ENCODE measurements at places on chromosomes 6 and 20.

DNA sequence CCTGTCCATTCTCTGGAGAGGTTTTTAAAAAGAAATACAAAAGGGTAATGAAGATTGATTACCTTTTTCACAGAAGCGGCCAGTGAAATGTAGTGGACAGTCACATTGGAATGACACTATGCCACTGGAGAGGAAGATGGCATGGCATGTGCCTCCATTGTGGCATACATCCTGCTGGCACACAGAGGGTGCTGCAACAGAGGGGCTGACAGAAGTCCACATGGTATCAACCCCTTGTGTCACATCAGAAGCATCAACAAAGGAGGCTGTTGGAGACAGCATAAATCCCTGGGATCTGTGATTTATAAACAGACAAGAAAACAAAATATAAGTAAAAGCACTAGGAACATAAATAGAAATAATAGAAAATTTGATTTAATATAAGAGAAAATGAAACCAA, 594.9 kb downstream of the PHF3 start:
- no peak for DNase-seq

GRCh38 chr6:33142501-33143070, 49.7 kb downstream of the COL11A2 start:
- DNase-seq: no peak

DNA sequence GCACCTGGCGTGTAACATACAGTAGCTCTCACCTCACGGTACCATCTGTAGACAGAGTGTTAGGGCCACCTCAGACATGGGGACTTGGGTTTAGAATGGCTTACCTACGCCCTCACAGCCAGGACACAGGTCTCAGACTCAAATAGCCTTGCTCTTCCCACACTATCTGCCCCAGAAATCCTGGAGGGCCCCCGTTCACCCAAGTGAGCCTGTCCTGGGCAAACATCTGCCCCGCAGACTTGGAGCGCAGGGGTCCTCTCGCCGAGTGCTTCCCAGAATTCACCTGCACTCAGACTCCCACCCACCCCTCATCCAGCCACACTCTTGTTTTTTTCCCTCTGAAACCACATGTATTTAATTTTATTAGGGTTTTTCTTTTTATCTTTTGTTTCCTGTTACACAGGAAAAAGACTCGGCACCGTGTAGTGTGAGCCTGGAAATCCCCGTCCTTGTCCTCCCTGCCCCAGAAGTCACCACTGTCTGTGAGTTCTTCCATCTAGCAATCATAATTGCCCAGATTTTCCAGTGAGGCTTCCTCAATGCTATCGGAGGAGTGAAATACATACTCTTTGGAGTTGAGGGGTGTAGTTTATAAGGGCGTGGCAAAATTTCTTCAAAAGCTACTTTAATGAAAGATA, 17.1 kb upstream of the MAP1LC3A start:
- no peak for DNase-seq

DNA sequence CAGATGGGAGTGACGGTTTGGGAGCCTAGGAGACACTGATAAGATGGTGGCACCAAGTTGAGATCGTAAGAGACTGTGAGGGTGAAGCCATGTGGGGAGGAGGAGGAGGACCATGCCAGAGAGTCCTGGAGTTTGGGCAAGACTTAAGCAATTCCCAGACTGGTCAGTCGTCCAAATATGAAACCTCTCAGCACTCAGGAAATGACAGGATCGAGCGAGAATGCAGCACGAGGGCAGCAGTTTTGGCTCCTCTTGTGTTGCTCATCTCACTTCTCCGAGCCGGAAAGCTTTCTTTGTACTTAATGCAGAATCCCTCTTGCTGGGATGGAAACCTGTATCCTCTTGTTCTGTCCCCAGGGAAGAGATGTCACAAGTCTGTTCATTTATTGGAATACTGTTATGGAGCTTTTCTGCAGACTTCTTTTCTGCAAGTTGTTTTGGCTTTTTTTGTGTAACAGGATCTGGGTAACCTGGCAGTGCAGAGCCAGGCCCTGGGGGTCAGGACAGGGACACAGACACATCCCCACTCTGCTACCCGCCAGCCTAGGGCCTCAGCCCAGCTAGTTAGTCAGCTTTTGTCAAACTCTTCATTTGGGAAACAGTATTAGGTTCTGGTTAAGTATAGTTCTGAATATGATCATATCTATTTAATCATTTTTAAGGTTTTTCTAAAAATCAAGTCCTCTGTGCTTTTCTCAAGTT, 34.3 kb downstream of the FNDC1 start:
- DNase-seq: no peak

DNA sequence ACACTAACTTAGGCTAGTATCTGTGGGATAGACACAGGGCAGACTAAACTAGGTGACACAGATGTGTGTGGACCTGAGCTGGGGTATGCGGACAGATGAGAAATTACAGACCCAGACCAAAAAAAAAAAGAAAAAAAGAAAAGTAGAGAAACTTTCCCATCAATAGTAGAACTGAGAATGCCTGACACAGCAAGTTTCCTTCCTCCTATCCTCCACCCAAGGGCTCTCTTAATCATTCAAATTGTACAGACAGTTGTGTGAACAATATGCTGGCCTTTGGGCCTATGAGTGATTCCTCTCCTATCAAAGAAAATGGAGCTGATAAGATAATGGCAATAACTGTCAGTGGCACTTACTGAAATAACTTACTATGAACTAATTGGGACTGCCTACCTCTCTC, 226.7 kb upstream of the PRDM1 start:
- no peak for DNase-seq

- no peak for DNase-seq
Observed at GRCh38 chr6:25062070-25062811, 126.5 kb upstream of the RIPOR2 start.

DNA sequence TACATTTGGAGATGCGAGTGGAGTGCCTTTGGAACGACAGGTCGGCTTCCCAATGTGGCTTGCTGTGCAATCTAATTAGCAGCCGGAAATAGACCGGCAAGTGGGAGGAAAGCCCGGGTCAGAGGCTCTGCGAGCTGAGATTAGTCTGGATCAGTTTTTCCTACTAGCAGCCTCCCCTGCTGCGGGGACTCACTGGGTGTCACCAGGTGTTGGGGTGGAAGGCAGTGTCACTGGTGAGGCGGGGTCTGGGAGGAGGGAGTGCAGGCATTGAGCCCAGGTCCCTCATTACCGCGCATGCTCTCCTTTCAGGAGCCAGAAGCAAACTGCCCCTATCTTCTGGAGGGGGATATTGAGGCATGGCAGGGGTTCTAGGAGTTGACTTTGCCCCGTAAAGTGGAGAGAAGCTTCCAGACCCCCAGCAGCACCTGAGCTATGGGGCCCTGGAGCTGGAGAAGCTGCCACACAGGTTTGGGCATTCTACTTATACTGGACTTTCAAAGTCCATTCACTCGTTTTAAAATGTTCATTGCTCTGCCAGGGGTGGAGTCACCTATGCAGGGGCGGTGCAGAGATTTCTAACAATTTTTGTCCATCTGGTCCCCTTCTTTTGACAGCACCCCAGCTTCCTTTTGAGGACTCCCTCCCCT, 11.0 kb downstream of the SULF2 start:
- no peak for DNase-seq

- DNase-seq: no peak
Observed at GRCh38 chr20:24835195-24835594, 113.9 kb upstream of the CST7 start.

DNA sequence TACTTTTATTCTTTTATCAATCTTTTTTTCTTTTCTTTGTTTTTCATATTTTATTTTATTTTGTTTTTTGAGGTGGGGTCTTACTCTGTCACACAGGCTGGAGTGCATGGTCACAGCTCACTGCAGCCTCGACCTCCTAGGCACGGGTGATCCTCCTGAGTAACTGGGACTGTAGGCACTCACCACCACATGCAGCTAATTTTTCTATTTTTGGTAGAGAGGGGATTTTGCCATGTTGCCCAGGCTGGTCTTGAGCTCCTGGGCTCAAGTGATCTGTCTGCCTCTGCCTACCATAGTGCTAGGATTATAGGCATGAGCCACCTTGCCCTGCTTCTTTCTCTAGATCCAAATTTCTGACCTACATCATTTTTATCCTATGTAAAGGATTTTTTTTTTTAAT, 153.2 kb downstream of the CDKAL1 start:
- no peak for DNase-seq

GRCh38 chr20:20741087-20742045, 28.9 kb upstream of the RALGAPA2 start:
- DNase-seq: no peak

DNA sequence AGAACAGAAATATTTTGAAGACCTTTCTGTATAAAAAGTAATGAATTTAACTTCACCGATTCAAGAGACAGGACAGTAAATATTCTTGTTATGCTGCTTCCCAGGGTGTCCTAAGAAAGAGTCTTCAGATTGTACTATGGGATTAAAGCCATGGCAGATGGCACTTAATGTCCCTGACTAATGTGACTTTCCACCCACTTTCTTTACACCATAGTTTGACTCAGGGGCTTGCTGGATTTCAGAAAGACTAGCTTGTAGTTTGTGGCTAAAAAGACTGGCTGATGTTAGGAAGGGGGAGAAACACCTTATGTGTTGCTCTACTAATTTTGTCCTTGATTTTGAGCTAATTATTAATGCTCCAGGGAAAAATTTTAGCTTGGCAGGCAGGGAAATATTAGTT, 75.9 kb downstream of the UTRN start:
- no peak for DNase-seq

DNA sequence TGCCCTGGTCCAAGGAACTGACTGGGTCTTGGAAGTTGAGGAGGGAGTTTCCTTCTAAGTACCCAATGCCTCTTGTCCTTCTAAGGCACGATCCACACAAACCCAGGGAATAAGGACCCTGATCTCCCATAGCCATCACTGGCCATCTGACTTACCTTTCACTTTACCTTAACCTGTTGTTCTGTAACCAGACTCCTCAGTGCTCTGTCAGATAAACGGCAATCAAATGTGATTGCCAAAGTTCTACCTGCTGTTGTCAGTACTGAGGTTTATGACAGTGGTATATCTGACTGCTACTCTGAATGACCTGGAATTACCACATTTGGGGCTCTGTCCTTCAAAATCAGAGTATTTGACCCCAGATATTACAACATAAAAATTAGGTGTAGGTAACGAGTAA, 49.8 kb downstream of the HMGN3 start:
- no peak for DNase-seq

DNA sequence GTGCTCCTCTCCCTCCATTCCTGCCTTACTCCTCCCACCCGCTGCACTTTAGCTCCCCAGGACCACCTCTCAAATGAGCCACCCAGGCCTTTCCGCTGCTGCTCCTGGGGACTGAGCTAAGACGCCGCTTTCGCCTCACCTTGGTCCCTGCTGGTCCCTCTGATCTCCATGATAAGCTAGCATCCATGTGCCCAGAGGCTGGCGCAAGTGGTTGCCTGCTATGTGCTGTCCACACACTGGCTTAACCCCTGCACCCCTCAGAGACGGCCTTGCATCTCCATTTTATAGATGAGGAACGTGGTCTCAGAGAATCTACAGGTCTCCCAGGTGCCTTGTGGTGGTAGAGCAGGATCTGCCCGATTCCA, 160.1 kb upstream of the PMEPA1 start:
- no peak for DNase-seq

DNA sequence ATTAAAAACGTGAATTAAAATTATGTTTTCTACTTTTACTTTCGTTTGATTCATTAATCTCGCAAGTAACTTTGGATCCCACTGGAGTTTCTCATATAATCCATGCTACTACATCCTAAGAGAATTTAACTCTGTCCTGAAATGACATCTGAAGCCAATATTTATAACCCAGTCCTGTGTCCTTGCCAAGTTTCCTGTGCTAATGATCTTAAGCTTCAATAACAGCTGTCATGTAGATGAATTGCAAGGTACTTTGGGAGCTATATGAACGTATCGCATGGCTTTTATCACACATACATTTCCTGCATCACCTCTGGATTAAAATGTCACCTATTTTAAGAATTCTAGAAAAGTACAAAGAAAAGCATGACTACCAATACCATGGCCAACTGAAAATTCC, 833.8 kb upstream of the CITED2 start:
- DNase-seq: no peak

- no peak for DNase-seq
Observed at GRCh38 chr6:4950836-4951533, 52.9 kb downstream of the RPP40 start.

DNA sequence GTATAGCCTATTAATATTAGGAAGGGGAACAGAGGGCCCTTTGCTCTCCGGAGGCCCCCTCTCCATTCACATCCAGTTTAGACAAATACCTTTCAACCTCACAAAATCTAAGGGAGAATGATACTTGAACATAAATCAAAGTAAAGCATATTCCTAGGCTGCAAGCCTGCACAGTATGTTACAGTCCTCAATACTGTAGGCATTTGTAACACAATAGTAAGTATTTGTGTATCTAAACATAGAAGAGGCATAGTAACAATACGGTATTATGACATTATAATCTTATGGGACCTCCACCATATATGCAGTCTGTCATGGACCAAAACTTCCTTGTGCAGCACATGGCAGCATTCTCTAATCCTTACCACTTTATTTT, 2.3 kb upstream of the TREM1 start:
- no peak for DNase-seq

DNA sequence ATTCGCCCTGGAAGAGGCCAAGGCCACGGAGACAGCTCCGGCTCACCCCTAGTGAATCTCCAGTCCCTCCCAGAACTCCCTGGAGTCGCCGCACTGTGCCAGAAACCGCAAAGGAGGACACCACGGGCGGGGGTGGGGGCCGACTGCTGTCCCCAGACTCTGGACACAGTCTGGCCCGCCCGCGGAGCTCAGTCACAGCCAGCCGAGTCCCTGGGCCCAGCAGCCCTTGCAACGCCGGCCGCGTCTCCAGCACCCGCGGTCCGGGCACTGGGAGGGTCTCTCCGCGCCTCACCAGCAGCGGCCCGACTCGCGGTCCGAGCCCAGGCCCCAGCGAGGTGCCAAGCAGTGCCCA, 518 bp downstream of the PEX6 start:
- no peak for DNase-seq

GRCh38 chr6:16295060-16295459, 56.7 kb downstream of the GMPR start:
- no peak for DNase-seq

DNA sequence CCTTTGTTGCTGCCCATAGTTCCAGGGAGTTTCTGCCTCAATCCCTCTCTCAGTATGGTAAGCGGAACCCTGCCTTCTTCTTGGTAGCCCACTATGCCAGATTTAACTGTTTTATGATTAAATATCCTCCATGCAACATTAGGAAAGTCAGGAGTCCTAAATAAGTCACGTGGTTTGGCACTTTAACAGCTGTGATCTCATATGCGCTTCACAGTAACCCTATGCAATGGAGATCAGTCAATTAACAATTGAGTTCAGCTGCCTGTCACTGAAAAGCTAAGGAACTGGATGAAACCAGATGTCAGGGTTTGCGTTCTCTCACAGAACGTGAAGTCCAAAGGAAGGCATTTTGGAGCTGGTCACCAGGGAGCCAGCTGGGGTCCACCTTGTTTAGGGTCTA, 81.6 kb downstream of the PSMB1 start:
- no peak for DNase-seq

- DNase-seq: no peak
Observed at GRCh38 chr20:19440660-19441527, 228.5 kb downstream of the SLC24A3 start.

- DNase-seq: no peak
Observed at GRCh38 chr6:142953373-142954273, 8.6 kb upstream of the HIVEP2 start.

Data from stimulated activated CD8-positive, alpha-beta memory T cell treated with anti-CD3 and anti-CD28 coated beads, Interleukin-12 subunit alpha, Interleukin-12 subunit beta, amount 100 ng/mL, for 1 hour (primary cell).